Stromal cell of bone marrow (primary cell): ENCODE measurements at places on chromosomes 6 and 20.
A peak's percentile ranks its signal among the peaks of the same experiment; 100 is the strongest.

DNA sequence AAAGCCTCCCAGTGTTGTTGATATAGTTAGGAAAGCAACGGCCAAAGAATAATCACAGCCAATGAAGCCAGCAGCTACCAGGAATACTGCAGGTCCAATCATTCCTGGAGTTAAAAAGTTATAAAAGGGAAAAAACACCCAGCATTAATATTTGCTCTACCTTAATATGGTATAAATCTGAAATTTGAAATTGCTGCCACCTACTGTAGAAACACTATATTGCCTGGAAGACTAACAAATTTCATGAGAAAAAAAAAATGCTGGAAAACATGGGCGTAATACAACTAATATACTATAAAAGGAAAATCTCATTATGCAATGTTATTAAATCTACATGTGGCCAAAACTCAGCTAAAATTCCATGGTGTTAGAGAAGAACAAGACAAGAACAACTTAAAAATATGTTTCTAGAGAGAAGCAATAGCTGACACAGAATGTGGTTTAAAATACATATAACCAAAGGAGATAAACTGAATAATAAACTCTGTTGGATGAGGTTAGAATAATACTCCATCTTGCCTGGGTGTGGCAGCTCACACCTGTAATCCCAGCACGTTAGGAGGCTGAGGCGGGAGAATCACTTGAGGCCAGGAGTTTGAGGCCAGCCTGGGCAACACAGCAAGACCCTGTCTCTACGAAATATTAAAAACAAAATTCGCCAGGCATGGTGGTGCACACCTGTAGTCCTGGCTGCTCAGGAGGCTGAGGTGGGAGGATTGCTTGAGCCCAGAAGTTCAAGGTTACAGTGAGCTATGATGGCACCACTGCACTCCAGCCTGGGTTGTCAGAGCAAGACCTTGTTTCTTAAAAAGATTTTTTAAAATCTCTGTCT, 43.1 kb downstream of the SLC17A5 start:
- peak; percentile 43 for DNase-seq

- no peak for DNase-seq
These were observed 551 bp upstream of the ATP5F1E start for GRCh38 chr20:59032713-59033059.

DNA sequence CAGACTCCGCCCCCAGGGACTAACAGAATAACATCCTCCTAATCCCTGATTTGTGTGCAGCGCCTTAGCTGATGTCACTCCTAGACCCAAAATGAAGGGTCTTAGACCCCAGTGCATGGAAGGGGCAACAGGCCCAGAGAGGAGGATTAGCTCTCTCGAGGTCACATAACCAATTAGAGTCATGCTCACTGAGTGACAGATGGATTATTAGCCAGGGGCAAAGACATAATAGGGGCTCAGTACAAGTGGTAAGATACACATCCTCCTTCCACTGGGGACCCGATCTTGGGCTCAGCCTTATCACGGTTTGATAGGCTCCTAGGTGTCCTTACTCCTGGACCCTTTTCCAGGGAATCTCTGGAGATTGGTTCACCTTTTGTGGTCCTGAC, 858 bp downstream of the TP53INP2 start:
- no peak for DNase-seq

GRCh38 chr20:32582659-32583580, 2.2 kb downstream of the NOL4L start:
- DNase-seq, result no peak

DNA sequence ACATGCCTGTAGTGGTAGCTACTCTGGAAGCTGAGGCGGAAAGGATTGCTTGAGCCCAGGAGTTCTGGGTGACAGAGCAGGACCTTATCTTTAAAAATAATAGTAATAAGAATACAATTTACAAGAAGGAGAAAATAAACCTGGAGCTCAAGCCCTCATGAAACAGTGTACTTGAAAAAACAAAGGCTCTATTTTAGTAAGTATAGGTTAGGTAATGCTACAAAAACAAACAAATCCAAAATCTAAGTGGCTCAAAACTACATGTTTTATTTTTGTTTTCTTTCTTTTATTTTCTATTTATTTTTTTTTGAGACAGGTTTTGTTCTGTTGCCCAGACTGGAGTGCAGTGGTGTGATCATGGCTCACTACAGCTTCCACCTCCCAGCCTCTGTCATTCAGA, 57.6 kb upstream of the SLC23A2 start:
- DNase-seq, result no peak

GRCh38 chr6:167510648-167511047, 185.8 kb downstream of the TTLL2 start:
- DNase-seq, result no peak

- no peak for DNase-seq
These were observed 122.6 kb downstream of the SULF2 start for GRCh38 chr20:47662483-47663353.

DNA sequence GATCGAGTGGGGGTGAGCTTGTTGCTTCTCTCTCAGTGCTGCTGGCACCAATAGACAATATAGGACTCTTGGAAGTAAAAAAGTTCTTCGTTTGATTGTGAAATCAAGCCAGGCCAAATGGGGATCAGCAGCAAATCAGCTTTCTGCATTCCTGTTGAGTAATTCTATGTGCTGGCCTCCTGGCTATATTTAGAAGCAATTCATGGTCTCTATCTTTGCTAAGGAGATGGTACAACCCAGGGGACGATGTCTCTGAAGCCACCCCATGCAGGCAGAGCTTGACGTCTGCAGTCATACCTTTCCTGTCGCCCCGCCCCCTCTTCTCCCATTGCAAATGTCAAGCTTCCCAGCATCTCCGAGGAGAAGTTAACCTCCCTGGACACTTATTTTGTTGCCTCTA, 199.1 kb downstream of the SCP2D1 start:
- peak; percentile 6 for DNase-seq

DNA sequence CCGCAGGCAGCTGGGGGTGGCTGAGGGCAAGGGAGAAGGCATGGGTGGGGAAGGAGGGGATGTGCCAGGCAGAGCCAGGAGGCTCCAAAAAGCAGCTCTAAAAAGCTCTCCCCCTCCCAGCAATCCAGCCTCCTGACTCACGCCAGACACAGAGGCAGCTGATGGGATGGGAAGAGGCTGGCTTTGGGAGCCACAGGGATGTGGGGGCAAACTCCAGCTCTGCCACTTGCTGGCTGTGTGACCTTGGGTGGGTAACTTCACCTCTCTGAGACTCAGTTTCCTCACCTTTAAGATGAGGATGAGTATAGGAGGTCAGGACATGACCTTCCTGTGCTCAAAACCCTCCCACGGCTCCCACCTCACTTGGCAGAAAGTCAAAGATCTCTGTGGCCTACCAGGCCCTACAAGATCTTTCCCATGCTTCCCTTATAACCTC, 148.9 kb downstream of the CEBPB start:
- DNase-seq, result peak; percentile 66

DNA sequence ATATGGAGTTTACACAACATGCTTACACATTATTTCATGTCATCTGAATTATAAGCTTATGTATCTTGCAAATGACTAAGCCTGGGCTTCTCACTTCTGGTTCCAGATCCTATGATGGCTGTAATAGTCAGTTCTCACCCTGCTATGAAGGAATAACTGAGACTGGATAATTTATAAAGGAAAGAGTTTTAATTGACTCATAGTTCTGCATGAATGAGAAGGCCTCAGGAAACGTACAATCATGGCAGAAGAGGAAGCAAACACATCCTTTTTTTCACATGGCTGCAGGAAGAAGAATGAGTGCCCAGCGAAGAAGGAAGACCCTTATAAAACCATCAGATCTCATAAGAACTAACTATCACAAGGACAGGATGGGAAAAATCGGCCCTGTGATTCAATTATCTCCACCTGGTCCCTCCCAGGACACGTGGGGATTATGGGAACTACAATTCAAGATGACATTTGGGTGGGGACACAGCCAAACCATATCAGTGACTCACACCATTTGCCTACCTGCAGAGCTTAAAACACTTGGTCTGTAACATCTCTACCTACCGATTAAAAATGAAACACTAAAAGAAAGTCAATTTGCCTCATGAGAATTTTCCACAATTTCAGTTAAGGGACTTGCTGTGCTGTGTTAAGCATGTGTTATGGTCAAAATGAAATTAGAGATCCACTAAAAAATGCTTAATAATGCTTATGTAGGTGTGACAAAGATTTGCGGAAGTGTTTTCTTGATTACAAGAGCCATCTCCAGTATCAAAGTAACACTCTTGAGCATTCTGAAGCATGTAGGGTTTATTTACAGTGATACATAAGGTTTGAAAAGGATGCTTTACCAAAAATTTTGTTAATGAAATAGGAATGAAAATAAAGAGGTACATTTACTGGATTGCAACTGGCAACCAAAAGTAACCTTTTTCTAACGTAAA, 2.2 kb upstream of the RWDD1 start:
- DNase-seq, result no peak

DNA sequence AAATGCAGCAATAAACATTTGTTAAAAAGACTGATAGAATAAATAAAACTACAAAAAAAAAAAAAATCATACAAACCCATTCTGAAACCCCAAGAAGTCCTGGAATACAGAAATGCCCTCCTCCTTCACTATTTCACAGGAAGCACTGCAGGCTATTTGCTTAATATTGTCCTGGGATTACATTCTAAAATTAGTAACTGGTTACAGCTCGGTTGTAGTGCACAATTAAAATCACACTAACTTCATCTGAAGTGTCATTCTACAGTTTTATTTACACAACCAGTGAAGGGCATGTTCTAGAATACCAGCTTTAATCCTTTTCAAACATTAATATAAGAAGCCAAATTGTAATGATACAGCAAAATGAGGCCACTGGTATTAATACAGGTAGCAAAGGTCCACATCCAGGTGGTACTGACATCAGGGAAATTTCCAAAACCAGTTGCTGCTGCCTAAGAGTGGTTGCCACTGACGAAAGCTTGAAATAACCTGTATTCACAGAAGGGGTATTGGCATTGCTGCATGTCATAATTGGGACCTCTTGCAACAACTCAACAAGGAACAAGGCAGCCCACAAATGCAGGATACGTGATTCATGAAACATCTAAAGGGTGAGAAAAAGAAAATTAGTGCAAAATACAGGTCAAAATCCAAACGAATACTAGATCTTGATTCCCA, 26.9 kb downstream of the AKIRIN2 start:
- no peak for DNase-seq

DNA sequence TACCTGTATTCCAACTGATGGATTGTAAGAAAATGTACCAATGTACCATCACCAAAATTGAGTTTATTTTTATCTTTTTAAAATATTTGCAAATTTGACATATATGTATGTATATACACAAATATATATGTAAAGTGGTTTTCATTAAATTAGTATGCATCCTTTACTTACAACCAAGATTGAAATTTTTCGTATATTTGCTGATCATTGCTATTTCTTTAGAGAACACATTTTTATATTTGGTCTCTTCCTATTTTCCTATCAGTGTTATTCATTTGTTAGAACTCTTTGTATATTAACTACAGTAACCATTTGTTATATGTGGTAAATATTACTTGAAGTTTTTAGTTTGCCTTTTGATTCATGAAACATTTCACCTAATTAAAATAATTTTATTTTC, 74.2 kb downstream of the MTFR2 start:
- DNase-seq, result no peak

- DNase-seq, result no peak
These were observed 11.4 kb downstream of the COMMD7 start for GRCh38 chr20:32731882-32732266.

DNA sequence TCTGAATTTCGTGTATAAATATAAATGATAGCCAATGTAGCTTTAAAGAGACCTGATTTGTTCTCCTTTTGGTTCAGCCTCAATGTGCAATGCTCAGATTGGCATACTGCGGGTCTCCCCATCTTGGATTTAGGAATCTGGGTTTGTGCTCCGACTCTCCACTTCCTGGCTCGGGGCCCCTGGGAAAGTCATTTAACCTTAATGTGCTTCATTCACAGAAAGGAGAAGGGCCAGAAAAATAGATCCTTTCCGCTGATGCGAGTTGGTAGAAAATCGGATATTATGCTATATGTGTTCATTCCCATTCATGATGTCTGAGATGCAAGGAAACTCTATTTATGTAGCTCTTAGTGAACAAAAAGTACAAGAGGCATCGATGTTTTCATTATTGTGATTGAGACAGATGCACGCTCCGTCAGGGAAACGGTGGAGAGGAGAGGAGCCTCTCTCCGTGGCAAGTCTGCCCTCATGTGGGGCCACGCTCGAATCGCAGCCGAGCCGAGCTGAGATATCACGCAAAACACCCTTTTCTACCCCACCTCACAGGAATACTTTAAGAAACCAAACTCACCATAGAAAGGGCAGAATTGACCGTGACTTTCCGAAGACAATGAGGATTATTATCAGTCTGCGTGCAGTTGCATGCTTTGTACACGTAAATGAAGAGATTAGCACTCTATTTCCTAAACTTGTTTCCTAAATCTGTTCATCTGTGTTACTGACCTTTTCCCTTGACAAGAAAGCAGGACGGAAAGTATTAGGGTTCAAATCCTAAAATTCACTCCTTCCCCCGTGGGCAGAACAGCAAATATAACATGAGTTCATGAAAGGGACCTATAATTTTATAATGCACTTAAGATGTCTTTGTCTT, 136.6 kb downstream of the COL9A1 start:
- DNase-seq, result peak; percentile 26

DNA sequence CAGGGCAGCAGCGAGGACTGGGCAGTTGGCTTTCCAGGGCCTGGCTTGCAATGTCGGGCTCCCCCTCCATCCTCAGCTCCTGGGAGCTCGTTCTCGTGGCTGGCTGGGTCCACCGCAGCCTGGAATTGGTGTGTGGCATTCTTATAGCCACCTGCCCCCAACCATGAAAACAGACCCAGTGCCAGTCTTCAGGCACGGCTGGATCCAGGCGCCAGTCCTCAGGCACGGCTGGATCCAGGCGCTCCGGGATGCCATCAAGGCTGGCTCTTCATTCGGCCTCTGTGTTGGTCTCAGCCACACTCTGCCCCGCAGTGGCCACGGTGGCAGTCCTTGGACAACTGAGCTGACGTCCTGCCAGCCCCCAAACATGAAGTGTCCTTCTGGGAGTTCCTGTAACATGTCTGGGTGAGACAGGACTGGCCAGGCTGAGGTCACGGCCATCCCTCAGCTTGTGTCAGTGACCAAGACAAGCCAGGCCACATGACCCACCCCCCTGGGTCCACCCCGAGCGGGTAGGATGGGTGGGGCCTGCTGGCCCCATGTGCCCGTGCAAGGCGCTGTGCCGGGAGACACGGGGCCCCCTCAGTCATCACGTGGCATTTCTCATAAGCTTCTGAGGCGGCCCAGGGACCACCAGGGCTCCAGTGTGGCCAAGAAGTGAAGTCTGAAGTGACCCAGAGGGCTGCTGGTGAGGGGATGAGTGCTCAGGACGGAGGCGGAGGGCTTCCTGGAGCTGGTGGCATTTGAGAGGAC, 99.0 kb downstream of the TAF4 start:
- no peak for DNase-seq

- DNase-seq, result peak; percentile 35
These were observed 9.9 kb downstream of the ANKRD66 start for GRCh38 chr6:46756469-46757213.

- no peak for DNase-seq
These were observed 216.2 kb downstream of the FOXC1 start for GRCh38 chr6:1825926-1826325.

- peak; percentile 29 for DNase-seq
These were observed 11.8 kb upstream of the SCAF8 start for GRCh38 chr6:154721460-154721859.
